Nucleus accumbens (tissue), 56 donors: ENCODE measurements at places on chromosomes 4 and X.

- DNase-seq, result no peak
Observed at GRCh38 chr4:39770005-39770404, 72.1 kb downstream of the UBE2K start.

GRCh38 chrX:14409341-14409740, 120.0 kb upstream of the GLRA2 start:
- no peak for DNase-seq

DNA sequence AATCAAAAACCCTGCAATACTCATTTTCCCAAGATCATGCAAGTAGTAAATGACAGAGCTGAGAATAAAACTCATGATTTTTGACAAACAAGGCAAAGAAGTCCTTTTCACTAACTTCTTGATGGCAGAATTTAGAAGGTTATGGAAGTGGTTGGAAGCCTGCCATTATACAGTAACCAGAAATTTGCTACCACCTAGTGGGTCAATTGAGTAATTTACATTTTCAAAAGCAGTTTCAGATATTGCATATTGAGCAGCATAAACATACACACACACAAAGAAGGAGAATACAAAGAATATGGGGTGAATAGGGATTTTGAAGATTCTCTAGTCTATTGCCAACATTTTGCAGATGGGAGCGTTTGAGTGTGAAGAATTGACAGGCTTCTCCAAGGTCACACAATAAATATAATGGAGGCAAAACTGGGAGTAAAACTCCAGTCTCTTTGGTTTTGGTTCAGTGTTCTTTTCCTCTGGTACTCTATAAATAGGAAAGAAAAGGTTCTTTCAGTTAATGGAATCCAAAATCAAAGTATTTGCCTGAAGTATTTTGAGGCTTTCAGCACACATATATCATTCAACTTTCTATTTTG, 70.2 kb downstream of the GC start:
- no peak for DNase-seq

GRCh38 chr4:140764785-140765392, 8.7 kb upstream of the TBC1D9 start:
- no peak for DNase-seq

GRCh38 chr4:20687864-20688263, 12.4 kb upstream of the PACRGL start:
- no peak for DNase-seq

GRCh38 chr4:3677748-3678070, 88.5 kb upstream of the ADRA2C start:
- DNase-seq, result no peak

DNA sequence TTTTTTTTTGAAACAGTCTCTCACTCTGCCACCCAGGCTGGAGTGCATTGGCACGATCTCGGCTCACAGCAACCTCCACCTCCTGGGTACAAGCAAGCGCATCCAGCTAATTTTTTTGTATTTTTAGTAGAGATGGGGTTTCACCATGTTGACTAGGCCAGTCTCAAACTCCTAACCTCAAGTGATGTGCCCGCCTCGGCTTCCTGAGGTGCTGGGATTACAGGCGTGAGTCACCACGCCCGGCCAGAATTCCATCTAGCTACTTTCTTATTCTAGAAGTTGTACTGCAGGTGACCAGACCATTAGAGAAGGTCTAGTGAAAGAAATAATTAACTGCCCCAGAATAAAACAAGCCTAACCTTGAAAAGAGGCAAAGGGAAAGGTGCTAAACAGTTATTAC, 2.3 kb downstream of the LRBA start:
- DNase-seq, result no peak

- DNase-seq, result no peak
Observed at GRCh38 chr4:13323921-13324320, 160.2 kb downstream of the RAB28 start.

GRCh38 chr4:98605216-98605615, 53.2 kb downstream of the TSPAN5 start:
- DNase-seq, result no peak
